ENCODE measurements at places on chromosomes 6 and 20.

GRCh38 chr20:38222231-38222922 is 38.2 kb downstream of the KIAA1755 start:
- peak; percentile 36 for DNase-seq

DNA sequence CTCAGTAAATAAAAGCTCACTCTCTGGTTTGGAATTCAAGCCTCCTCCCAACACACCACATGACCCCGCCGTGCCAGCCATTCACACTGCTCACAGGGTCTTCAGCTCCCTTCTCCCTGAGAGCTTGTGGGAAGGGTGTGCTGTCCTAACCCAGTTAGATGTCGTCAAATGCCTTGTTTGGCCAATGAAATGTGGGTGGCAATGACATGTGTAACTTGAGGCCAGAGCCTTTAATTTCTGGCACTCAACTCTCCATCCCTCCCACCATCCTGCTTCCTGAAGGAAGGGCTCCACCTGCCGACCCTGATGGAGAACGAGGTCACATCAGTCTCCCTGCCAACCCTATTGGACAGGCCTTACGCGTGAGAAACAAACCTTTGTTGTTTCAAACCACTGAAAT is 224.5 kb upstream of the AGPAT4 start:
- no peak for DNase-seq

GRCh38 chr20:43731469-43731868 is 4.7 kb upstream of the GTSF1L start:
- no peak for DNase-seq

GRCh38 chr6:124356276-124356810 is 552.7 kb downstream of the NKAIN2 start:
- no peak for DNase-seq

DNA sequence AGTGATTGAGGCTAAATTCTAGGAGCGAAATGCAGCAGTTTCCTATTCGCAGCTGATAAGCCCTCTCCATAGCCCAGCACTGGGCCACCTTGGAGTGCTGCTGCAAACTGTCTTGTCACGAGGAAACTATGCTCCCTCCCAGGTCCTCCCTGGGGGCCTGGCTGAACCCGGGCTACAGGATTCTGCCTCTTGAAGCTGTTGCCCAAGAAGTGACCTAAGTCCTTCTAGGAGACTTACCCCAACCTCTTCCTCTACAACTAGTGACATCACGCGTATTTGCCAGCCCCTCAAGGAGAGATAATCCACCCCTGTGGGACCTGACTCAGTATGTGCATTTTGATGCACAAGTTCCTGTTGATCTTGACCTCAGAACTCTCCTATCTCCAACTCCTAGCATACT is 26.5 kb upstream of the ZFAND3 start:
- no peak for DNase-seq

DNA sequence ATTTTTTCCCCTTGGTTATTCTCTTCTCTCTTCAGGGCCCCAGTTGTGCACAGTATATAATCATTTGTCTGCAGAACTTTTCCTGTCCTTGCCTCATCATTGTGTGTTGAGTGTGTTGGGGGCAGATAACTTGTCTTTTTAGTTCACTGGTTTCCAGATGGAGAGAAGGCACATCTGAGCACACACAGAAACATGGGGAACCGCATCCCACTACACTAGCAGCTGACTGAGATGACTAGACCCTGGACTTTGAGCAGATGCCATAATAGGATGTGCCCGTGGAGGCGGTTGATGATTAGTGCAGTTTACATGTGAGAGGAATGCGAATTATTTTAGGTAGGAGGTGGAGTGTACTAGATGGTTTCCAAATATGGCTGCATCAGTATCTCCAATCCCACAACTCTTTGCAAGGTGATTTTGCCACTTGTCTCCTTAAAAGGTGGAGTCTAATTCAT is 26.5 kb upstream of the SH3BGRL2 start:
- no peak for DNase-seq

DNA sequence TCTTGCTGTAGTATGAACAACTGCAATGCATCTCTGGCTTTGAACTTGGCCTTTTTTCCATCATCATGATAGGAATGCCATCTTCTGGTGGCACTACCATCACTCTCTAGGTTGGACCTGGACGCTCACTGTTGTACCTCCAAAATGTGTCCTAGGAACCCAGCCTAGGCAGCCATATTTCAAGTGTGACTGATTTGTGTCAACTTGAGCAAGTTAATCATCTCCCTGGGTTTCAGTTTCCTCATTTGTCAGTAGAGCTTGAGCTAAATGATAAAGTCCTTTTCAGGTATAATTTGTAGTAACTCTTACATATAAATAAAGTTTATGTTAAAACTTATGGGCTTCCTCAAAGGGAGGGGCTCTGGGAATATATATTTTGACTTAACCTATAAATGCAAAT is 241.7 kb upstream of the CEP162 start:
- no peak for DNase-seq

DNA sequence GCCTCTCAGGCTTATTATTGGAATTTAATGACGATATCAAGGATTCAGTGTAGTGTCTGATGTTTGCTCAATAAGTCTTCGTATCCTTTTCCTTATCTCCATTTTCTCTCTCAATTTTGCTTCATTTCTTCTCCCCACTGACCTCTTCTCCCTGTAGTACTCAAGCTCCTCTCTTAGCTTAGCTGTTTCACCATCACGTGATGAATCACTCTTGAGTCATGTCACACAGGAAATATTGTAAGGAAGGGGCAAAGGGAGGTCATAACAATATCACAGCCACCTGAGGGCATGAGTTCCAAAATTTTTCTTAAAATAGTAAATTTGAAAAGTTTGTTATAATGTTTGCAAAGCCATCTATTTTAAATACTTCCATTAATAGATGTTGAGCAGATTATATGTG is 392.2 kb upstream of the MARCKS start:
- no peak for DNase-seq

DNA sequence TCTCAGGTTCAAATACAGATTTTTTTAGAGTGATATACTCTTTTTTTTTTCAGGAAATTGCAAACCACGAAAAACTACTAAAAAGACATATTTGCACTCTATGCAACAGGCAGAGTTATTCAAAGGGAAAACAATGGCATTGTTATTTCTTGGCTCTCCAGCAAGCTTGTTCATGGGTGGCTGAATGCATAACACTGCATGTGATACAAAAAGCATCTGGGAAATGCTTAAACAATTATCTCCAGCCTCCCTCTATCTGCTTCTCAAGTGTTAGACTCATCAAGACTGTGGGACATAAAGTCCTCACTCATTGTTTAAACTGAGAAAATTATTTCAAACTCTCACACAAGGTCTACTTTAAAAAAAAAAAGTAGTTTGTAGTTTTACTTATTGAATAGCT is 7.3 kb upstream of the COL12A1 start:
- DNase-seq, result no peak

DNA sequence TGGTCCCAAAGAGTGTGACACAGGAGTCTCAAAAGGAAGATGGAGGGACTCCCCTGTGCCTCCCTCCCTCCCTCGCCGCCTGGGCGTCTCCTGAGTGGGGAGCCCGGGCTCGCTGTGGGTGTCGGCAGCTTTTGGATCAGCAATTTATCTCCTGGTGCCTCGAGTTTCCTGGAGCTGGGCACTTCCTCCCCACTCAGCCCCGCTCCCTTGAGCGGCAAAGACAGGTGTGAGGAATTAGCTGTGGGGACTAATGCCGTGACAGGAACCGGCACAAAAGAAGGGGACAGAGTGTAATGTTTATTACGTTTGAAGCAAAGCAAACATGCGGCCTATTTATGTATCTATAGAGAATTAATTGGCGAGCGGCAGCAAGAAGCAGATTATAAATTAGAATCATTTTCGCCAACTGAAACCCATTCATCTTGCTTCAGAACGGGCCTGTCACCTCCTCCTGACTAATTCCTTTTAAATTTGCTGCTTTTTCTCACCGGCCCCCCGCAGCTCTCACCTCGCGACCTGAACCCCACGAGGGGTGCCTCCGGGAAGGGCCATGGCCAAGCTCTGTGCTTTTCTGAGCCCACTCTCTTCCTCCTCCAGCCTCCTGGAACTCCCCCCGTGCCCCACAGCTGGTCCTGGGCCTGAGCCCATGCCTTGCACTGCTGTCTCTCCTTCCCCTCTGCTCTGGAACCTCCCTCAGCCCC is 8.8 kb upstream of the CDH22 start:
- no peak for DNase-seq

DNA sequence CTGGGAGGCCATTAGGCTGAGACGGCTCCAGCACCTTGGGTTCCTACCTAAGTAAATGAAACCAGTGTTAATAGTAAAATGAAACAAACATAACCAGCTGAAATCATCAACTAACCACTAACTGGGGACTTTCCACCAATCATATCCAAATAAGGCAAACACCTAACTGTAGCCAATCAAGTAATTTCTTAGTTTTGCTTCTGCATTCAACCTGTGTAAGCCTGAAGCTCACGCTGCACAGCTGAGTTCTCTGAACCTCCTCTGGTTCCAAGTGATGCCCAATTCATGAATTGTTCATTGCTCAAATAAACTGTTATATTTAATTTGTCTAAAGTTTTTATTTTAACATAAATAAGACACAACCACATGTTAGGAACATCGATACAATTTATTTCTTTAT is 22.5 kb downstream of the KLHL32 start:
- DNase-seq, result no peak

DNA sequence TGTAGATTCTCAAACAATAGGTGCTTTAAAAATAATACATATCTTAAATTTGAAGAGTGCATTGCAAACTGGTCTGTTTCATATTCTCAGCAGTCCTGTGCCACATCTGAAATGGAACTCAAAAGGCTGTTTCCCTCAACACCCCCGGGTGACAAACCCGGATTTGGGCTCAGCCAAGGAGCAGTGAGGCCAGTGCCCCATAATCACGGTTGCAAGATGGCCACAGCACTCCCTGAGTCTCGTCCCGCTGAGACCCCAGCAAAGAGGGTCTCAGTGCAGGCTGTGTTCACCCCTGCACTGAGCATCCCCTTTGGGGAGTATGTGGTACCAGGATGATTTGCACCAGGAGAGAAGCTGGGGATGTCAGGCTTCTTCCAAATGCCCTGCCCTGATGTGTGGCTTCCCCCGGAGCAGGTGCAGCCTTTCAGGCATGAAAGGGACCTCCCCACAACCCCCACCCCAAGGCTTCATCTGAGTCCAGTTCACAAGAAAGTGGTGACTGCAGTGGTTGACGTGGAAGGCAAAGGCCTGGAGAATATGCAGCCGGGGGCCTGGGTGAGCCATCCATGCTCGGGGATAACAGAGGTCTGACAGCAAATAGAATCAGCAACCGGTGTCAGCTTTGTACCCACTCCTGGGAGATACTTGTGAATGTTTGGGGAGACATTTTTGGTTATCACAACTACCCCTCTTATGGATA is 202.9 kb downstream of the SYNDIG1 start:
- no peak for DNase-seq

DNA sequence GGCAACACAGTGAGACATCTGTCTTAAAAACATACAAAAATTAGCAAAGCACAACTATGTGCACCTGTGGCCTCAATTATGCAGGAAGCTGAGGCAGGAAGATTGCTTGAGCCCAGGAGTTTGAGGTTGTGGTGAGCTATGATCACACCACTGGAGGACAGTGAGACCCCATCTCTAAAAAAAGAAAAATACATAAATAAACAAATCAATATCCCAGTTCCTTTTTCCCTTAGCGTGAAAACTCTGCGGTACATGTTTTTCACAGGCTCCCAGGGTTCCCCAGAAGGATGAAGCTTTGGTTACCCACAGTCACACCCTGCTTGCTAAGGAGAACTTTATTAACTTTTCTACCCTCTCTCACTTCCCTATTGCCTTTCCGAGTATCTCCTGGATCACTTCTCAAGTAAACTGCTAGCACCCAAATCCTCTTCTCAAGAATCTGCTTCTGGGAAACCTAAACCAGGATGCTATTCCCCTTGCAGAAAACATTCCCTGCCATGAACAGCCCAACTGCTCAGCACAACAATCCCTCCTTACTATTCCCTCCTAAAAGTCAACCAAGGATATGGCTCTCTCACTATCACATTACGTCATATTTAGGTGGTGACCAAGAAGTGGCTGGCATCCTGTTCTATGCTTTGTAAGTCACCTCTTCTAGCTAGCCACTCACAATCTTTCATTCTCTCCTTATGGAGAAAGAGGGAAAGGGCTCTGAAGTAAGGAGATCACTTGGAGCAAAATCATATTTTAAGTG is 122.4 kb downstream of the IPCEF1 start:
- DNase-seq, result no peak

DNA sequence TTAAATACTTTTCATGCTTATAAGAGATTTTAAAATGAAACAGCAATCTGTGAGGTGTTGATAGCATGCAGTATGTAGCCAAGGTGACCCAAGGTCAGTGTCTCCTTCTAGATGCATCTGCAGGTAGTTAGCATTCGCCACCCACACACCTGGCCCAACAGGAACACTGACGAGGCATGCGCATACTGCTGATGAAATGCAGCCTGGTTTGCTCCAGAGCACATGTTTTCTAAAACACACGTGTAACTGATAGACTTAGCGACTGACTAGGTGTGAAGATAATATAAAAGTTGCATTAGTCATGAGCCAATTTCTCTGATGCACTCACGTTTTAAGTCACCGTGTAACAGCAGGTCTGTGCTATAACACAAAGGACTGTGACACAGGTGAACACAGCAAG is 77.1 kb upstream of the RPS6KA2 start:
- DNase-seq, result no peak

DNA sequence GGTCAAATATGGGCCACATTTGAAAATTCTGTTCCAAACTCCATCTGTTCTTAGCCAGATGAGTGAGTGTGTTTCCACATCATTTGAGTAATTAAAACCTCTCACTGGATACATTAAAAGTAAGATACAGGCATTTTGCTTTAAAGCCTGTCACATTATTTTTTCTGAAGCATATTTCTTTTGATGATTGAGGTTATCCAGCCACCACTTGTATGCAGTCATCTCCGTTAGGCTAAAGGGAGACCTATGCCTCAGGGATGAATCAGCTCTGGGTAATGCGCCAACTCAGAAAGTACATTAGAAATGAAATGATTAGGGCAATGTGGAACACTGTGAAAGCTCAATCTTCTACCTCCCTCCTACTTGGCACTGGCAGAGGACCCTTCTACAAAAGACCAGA is 90.7 kb downstream of the SNAP25 start:
- no peak for DNase-seq

DNA sequence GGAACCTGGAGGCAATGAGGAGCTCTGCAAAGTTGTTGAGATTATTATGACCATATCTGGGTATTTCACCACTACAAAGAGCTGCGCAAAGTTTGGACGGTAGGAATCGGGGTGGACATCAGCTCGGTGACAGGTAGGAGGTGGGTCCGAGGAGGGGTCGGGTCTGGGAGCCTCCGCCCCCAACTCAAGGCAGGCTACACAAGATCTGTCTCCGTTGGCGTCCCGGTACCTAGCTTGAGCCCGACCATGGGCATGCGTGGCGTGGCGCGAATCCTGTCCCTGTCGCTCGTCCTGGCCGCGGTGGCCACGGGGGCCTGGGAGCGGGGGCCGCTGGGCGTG is 40.2 kb upstream of the ZNFX1 start:
- no peak for DNase-seq

GRCh38 chr6:160428069-160428430 is 79.9 kb downstream of the SLC22A3 start:
- DNase-seq, result no peak

- no peak for DNase-seq
Measured at GRCh38 chr6:77290798-77291197, 172.5 kb downstream of the HTR1B start.

GRCh38 chr6:28402197-28402596 is 2.6 kb upstream of the ZSCAN12 start:
- DNase-seq, result no peak
